ENCODE measurements at places on chromosomes 13 and 19.

DNA sequence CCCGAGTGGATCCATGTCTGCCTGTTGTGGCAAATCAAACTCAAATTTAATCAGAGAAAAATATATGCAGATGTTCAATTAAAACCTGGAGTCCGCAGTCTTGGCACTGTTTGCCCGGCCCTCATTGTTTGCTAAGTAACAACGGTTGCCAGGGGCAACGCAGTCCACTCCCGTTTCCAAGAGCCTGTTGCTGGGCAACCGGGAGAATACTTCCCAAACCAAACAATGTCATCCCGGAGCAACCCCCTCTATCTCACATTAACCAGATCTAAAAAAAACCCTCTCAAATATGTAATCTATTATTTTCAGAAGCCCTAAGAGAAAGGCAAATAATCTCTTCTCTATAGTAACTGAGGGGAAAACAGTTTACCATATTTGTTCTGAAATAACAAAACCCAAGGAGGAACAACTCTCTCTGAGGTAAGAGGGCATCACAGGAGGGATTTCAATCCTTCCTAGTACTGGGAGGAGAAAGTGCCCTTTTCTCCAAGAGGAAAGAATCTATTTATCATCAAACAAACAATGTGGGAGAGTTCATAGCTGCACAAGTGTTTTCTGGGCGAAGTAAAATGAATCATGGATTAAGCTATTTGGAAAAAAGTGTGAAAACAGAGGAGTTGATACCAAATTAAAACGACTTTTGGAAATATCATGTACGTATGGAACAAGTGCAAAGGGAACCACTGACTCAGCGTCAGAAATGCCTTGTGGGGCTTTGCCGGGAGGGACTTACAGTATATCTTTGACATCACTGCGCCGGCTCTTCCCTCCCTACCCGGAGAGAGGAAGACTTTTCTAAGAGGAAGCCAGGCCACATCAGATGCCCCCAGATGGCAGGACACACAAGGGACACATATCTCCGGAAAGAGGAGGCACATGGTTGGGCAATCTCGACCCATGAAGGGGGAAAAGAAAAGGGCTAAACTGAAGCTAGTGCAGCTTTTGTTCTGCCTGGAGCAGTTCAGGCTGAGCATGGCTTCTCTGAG lies 43.3 kb downstream of the RFX2 start:
- peak; percentile 94 for DNase-seq

GRCh38 chr13:105552078-105552477 lies 983.4 kb downstream of the EFNB2 start:
- no peak for DNase-seq

DNA sequence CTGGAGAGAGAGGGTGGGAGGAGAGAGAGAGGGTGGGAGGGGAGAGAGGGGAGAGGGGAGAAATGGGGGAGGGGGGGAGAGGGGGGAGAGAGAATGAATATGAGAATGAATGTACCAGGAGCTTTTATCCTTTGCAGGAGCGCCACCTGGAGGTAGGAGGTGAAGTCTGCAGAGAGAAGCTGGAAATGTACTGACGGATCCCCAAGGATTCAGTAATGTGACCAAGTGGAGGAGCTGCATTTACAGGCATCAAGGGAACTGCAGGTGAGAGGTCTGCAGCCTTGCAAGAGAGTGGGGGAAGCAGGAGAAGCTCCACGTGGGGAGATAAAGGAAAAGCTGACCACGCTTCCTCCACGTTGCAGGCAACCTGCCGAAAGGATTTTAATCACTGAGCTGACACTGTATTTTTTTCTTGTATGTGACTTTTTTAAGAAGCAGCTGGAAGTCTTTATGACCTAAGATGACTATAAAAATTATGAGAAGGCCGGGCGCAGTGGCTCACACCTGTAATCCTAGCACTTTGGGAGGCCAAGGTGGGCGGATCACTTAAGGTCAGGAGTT lies 33.7 kb downstream of the VSTM1 start:
- peak; percentile 79 for DNase-seq

- no peak for DNase-seq
Measured at GRCh38 chr13:22223411-22223810, 552.5 kb downstream of the FGF9 start.

- no peak for DNase-seq
Measured at GRCh38 chr19:47421844-47422395, 2.6 kb upstream of the MEIS3 start.

DNA sequence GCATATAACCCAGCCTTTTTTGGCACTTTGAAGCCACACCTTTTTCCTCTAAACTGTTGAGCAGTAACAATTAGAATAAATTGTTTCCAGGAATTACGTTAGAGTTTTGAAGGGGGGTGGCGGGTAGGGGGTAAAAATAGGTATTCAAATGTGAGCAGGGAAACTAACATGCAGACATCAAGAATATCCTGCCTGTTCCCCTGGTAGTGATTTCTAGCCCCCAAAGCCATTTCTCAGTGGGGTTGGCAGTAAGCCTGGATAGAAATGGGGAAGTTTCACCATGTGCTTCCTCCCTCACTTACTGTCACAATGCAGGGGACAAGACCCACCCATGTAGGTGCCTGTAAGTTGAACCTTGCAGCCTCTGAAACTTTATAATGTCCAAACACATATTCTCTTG lies 3.8 kb downstream of the DOCK9 start:
- DNase-seq: no peak

DNA sequence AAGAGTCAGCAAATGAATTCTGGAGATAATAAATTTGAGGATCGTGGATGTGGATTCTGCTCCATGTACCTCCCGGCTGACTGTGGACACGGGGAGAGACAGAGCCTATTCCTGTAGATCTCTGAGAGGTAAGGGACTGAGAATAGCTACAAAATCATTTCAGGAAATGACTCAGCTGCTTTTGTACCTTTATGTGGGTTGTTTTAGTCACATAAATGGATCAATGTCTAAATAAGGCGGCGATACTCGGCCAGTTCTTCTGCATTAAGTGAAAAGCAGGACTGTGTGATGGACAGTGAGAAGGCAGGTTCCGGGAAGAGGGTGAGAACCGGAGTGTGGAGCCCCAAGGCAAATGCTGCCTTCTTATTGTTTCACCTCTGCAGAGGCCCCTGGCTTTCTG lies 128.1 kb downstream of the EFNB2 start:
- DNase-seq: peak; percentile 3

DNA sequence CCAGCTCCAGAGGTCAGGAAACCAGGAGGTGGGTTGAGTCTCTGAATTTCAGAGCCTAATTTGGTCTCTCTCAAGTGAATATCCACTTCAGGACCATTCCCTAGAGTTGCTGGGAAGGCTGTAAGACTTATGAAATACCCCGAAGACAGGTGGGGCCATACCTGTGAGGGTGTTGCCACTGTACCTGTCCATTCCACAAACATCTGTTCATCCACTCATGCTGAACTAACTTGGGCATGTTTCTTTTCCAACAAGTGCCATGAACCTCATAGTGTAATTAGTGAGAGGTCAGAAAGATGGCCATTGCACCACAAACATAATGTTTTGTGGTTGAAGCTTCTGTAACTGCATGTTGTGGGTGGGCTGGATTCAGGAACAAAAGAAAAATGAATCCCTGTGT lies 7.8 kb downstream of the ILF3 start:
- DNase-seq: no peak

DNA sequence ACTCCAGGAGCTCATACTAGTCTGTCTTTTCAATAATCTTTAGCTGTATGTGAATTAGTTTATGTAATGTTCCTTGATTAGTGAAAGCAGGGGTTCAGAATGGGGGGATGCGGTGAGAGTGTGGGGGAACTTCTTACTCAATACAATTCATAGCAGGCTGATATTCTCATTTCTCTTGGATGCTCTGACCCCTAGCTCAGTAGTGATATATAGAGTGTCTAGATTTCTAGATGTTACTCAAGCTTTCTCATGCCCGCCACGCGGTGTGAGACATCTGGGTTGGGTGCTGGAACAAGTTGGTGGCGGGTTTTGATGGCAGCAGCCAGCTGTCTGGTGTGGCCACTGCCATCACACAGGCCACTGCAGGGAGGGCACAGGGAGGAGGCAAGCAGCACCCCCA lies 39.3 kb upstream of the FLT1 start:
- no peak for DNase-seq

GRCh38 chr13:113489171-113489548 lies 1.4 kb downstream of the DCUN1D2 start:
- DNase-seq: no peak

DNA sequence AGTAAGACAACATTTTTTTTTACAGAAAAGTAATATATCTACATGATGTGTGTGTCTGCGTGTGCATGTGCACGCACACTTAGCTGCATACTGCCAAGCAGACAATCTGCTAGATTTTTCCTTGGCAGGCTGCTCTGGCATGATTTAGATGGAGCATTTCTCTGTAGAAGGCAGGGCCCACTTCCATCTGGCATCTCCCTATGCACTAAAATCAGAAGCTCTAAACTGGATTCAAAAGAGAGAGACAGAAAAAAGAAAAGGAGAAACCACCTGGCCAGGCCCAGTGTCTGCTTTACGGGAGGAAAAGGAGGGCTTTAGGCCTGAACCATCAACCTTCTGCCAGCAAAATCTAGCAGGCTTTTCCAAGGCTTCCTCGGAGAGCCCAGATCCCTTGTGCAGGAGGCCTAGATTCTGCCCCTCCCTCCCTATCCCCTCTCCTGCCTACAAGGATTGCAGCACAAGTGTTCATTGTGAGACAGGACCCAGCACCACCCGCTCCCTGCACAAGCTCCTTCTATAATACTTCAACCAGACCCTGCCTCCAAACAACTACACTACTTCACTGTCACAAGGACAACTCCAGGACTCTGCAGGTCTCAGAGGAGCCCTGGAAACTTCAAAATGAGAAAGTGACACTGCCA lies 99.3 kb downstream of the DOCK9 start:
- no peak for DNase-seq

GRCh38 chr13:68984688-68985319 lies 1122.8 kb upstream of the ATXN8OS start:
- no peak for DNase-seq

DNA sequence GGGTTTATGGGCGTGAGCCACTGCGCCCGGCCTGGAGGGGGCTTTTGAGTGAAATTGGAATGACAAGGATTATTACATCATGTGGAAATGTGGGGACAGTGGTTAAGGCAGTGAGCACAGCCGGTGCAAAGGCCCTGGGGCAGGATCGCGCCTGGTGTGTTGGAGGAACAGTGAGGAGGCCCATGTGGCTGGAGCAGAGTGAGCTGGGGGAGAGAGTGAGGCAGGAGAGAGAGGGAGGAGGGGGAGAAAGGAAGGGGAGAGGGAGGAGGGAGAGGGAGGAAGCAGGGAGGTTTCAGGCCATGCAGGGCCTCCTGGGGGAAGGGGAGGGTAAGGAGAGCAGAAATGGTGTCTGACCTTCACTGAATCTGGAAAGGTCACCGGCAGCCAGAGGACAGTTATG lies 11.3 kb upstream of the CELF5 start:
- no peak for DNase-seq

GRCh38 chr13:29901710-29902631 lies 51.6 kb upstream of the UBL3 start:
- DNase-seq: peak; percentile 96

- peak; percentile 94 for DNase-seq
Measured at GRCh38 chr19:16829010-16829821, at the start of gene SIN3B. Gene SIN3B, plus strand, starts transcription at chr19:16829398. Its CDS starts 23 bp downstream, at chr19:16829421.

- no peak for DNase-seq
Measured at GRCh38 chr13:80006940-80007339, 334.0 kb downstream of the SPRY2 start.

DNA sequence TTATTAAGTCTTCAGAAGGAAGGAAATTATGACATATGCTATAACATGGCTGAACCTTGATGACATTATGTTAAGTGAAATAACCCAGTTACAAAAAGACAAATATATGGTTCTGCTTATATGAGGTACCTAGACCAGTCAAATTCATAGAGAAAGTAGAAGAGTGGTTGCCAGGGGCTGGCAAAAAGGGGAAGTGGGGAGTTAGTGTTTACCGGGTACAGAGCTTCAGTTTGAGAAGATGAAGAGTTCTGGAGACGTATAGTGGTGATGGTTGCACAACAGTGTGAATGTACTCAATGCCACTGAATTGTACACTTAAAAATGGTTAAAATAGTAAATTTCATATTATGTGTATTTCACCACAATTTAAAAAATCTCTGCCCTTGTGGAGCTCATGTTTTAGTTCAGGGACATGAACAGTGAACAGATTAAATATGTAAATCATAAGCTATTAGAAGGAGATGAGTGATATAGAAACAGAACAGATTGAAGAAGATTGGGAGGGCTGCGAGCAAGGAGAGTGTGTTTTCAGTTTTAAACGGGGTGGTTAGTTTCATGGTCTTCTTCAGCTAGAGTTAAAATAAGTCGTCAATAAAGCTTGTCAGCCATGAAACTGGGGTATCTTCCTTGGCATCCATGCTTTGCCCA lies 355.2 kb downstream of the KCNRG start:
- no peak for DNase-seq

- no peak for DNase-seq
Measured at GRCh38 chr19:6736917-6737283, 480 bp downstream of the GPR108 start.

- DNase-seq: no peak
Measured at GRCh38 chr13:112446347-112446861, 70.2 kb downstream of the SPACA7 start.

- no peak for DNase-seq
Measured at GRCh38 chr19:17942181-17942580, 9.4 kb downstream of the CCDC124 start.

DNA sequence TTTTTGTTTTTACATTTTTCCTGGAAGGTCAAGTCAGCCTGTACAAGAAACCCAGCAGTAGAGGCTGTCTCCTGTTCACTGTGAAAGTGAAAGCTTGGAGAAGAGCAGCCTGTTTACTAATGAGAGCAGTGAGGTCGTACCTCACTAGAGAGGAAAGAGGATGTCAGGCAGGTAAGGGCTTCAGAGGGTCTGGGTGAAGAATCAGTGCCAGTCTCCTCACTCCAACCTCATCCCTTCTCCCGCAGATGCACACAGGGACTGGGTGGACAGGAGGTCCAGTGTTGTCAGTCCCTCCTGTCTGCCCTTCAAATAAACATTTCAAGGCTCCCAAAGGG lies 462.5 kb downstream of the KLF5 start:
- no peak for DNase-seq

DNA sequence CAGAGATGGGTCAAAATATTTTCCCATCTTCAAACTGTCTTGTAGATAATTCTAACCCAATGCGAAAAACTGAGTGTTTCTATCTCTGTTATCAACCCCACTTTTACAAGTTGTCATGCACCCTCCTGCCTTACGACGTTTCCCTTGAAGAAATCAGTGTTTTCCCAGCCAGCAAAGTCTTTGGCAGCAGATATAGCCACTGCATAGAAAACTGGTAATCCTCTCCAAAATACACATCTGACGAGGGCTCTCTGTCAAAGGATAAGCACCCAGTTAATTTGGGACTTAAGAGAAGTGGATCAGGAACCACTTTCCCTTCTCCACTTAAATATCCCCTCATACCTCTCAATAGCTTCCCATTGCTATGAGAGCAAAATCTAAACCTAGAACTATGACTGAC lies 351.9 kb upstream of the MIR17HG start:
- no peak for DNase-seq

Data from cardiac fibroblast (primary cell).